NCI-H510A (cell line): ENCODE measurements at places on chromosomes 7 and 10.

GRCh38 chr10:121595806-121596688 lies 2.2 kb downstream of the FGFR2 start:
- DNase-seq = no peak

DNA sequence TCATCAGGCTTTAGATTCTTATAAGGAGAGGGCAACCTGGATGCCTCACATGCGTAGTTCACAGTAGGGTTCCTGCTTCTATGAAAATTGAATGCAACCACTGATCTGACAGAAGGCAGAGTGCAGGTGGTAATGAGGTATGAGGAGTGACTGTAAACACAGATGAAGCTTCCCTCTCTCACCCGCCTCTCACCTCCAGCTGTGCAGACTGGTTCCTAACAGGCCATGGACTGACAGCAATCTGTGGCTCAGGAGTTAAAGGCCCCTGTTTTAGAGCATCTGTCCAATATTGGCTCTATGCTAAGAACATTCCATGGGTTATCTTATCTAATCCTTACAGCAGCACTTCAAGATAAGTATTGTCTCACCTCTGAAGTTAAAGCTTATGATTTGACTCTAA lies 213.5 kb upstream of the NRP1 start:
- no peak for DNase-seq

DNA sequence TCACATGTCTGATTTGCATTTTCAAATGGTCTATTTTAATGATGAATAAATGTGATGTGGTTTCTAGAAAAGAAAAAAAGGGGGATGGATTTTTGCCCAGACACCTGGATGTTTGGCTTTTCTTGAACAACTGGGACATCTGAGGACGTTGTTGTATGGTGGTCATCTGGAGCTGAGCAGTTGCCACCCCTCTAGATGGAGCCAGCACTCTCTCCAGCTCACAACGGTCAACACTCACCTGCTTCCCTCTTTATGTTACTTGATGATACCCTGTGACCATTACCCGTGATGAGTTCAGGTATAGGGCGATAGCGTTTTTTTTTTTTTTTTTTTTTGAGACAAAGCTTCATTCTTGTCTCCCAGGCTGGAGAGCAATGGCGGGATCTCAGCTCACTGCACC lies 30.1 kb upstream of the PAXIP1 start:
- no peak for DNase-seq

- DNase-seq = no peak
These were observed 95.1 kb upstream of the PALS2 start for GRCh38 chr7:24478137-24478655.

DNA sequence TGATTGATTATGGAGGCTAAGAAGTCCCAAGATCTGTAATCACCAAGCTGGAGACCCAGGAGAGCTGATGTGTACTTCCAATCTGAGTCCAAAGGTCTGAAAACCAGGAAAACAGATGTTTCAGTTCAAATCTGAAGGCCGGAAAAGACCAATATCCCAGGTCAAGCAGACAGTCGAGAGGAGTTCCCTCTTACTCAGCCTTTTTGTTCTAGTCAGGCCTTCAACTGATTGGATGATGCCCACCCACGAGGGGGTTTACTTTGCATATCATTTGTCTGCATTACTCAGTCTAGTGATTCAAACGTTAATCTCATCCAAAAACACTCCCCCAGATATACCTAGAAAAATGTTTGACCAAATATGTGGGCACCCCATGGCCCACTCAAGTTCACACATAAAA lies 7.4 kb upstream of the ARID5B start:
- no peak for DNase-seq

GRCh38 chr7:99094401-99094800 lies 49.5 kb downstream of the SMURF1 start:
- no peak for DNase-seq

DNA sequence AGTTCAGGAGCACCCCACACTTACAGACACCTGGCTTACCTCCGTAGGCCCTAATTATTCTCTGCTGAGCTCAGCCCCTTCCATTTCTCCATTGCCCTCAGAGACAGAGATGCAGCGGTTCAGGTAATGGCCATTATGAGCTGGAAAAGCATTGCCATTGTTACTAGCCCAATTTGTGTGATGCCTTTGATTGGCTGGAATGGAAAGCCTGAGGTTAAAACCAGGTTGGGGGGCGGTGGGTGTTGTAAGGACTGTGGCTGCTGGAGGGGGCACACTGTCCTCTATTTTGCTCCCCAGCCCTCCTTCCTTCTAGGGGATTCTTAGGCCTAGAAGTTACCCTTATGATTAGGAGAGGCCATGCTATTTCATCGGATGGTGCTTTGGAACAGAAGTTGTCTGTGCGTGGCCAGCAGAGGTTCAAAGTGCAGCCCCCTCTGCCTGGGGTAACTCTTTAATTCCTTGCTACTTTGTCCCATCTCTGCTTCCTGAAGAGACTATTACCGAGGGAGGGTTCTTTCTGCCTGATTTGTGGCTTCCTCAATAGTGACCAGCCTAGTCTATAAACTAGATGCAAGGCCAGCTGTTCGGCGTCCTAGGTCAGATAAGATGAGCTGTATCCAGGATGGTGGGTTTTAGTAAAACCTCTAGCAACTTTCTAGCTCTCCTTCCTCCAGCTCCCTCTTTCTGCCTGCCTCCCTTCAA lies 14.2 kb upstream of the ACSL5 start:
- DNase-seq = no peak

- no peak for DNase-seq
These were observed 47.7 kb downstream of the DLD start for GRCh38 chr7:107938456-107939250.

GRCh38 chr10:44459671-44460070 lies 74.8 kb upstream of the CXCL12 start:
- DNase-seq = no peak

GRCh38 chr10:120727001-120727400 lies 124.2 kb upstream of the WDR11 start:
- no peak for DNase-seq

GRCh38 chr10:119862524-119862923 lies 10.1 kb downstream of the MCMBP start:
- no peak for DNase-seq

- no peak for DNase-seq
These were observed 2.2 kb upstream of the ABCF2 start for GRCh38 chr7:151229249-151229648.

DNA sequence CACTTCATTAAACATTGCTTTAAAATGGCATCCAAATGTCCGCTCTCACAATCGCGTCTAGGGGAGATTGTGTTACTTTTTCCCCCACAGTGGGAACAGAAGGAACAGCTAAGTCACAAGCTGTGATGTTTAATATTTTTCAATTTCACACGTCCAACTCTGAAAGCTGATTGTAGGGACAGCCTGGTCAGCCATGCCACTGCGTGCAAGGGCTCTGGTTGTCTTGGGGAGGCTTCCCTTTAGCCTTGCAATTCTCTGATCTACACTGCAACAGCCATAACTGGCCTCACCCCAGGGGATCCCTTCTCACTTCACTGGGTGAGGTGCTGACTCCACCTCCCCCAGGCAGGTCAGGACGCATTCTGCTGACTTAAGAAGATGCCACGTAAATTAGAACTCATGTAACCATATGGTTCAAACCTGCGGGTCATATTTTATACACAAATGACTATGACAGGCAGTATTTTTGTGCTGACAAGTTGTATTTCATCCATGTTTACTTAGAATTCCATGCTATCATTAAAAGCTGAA lies 425.2 kb upstream of the NFE2L3 start:
- DNase-seq = no peak

DNA sequence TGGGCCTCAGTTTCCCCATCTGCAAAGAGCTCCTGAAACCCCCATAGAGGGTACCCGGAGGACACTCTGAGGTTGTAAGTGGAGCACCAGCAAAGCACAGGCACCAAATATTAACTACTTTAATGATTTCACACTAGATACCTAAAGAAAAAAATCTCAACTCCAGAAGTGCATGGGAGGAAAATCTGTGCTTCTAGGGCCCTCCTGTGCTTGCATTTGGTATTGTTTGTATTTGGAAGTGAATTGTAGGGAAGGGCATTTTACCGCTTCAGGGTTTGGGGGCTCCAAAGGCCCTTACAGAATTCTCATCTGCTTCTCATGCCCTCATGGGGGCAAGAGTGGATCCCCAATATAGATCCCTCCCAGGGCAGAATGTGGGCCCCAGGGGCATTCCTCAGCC lies 22.4 kb upstream of the DRGX start:
- no peak for DNase-seq

- DNase-seq = no peak
These were observed 304.5 kb upstream of the LRRN3 start for GRCh38 chr7:110786328-110786965.

DNA sequence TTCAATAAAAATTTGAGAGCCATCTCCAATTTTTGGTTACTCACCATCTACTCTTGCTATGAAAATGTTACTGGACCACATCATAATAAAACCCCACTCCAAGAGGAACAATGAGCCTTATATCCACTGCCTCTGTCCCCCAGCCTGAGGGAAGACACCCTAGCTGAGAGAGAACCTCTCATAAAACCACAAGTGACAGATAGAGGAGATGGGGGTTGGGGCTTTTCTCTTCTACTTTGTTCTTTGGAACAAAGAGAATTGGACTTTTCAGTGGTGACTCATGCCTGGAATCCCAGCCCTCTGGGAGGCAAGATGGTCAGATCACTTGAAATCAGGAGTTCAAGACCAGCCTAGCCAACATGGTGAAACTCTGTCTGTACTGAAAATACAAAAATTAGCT lies 27.6 kb upstream of the TAS2R16 start:
- no peak for DNase-seq

GRCh38 chr7:136687693-136688322 lies 180.6 kb upstream of the CHRM2 start:
- no peak for DNase-seq

DNA sequence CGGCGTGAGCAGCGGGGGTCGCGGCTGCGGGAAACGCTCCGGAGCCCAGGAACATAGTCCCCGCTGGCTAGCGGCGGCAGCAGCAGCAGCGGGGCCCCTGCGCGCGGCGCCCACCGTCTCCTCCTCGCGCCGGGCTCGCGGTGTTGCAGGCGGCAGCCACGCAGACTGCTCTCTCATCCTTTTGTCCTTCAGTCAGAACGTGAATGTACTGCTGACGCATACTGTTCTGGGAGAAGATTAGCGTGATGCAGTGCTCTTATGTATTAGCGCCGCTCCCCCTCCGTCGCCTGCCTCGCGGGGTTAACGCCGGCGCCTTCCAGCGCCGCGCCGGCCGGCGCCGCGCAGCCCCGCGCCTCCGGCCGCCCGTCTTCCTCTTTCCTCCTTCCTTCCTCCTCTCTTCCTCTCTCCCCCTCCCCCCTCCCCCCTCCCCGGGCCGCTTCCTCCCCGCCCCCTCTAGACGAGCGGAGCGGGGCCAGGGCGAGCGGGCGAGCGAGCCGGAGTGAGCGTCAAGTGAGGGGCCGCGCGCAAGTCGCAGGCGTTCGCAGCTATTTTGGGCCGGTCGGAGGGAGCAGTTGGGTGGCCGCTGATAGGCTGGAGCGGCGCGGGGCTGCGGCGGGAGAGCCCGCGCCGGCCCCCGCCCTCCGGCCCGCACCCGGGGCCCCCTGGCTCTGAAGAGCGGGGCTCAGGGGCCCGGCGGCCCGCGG lies 816 bp upstream of the LRRC4 start:
- DNase-seq = no peak

DNA sequence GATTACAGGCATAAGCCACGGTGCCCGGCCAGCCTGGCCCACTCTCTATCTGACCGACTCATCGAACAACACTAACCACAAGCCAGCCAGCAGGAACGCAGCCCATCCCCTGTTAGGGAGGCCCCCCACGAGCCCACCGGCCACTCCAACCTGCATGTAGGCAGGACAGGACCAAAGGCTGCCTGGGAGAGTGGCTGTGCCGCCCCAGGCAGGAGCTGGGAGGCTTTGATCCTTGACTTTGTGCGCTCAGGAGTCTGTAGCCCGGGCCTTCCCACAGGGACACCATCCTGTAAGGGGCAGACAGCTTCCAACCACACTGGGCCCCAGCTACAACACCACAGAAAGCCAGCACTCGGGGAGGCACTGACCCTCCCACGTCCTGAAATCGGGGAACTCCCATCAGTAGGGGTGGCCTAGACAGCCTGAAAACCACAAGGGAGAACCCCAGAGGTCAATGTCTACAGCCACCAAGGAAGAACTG lies 29.4 kb downstream of the GRID1 start:
- no peak for DNase-seq

DNA sequence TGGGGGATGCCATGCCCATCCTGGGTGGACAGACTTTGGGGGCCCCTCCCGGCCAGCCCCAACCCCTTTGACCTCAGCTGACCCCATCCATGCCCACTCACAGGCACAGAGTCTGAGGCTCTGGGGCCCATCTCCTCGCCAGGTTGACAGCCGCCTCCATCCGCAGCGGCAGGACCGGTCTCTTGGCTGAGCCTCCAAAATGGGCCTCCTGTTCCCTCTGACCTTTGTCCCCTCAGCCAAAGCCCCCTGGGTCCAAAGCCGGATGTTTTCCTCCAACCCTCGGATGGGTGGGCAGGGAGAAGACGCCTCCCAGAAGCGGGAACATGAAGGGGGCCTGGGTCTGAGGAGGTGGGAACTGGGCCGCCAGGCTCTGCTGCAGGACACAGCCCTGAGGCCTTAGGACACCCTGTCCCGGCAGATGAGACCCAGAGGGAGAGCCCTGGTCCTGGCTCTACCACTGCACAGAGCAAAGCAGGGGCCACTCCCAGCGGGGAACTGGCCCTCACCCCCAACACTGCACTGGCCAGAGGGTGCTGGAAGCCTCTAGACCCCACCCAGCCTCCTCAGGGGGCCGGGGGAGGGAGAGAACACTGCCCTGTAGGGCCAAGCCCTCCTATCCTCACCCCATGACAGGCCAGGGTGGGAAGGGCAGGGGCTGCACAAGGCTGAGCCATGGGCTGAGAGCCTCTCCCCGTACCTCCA lies 12.6 kb downstream of the PDGFA start:
- DNase-seq = no peak

DNA sequence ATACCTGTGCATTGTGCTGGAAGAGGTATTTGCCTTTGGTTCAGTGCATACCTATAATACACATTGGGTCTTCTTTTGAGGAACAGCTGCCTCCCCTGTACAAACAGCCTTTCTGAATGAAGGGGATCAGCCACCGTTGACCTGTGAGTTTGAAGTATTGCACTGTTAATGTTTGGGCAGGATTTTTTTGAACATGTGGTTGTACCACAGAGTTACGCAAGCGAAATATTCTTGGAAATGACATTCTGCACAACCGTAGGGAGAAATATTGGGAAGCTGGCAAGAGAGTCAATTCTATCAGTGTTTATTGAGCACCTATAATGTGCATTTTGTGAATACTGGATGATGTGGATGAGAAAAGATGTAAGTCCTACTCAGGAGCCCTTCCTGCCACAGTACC lies 270.6 kb downstream of the AUTS2 start:
- no peak for DNase-seq

GRCh38 chr10:12564173-12564572 lies 214.8 kb downstream of the CAMK1D start:
- no peak for DNase-seq

DNA sequence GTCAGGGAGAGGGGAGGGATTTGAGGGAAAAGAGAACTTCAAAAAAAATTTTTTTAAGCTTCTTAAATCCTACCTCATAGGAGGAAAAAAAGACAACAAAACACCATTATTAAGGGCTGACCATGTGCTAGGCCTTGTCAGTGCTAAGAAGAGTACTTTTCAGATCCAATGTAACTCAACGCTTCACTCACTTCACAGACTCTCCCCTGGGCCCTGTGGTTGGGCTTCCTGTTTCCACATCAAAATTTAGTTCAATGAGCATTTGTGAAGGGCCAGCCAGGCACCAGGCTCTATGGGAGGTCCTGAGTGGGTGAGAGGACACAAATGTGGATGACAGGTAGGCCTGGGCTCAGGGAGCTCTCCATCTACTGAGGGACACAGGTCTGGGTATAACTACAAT lies 249.8 kb downstream of the PTEN start:
- no peak for DNase-seq
